ENCODE measurements at places on chromosomes 12 and 14. TPM values are rescaled to one million over a fixed set of nuclear protein-coding genes. Genes with fewer than 3 reads are reported as not detected.

Gene GLIPR1L2
- total RNA-seq, result 6.4 TPM

Gene SMCO2
- total RNA-seq, result 1.5 TPM

- no peak for DNase-seq
Observed at GRCh38 chr12:39375206-39375808, 67.6 kb downstream of the KIF21A start.

GRCh38 chr14:64755781-64756221, 51.6 kb downstream of the PLEKHG3 start:
- DNase-seq, result no peak

- no peak for DNase-seq
Observed at GRCh38 chr12:30278401-30278800, 417.3 kb downstream of the IPO8 start.
